Activated CD4-positive, alpha-beta memory T cell treated with anti-CD3 and anti-CD28 coated beads, Interleukin-2, amount 10 ng/mL, durations not matched to agents 7 days and 5 days (primary cell): ENCODE measurements at places on chromosomes 3 and 15. TPM values are rescaled to one million over a fixed set of nuclear protein-coding genes. Genes with fewer than 3 reads are reported as not detected.
A peak's percentile ranks its signal among the peaks of the same experiment; 100 is the strongest.

- H3K36me3 ChIP-seq = no peaks in the 10 kb centered on the region
- DNase-seq = no peak
- no peaks in the 10 kb centered on the region for H3K4me1 ChIP-seq
- H3K4me3 ChIP-seq = no peak overlapping the region
- no peaks in the 10 kb centered on the region for H3K27me3 ChIP-seq
These were observed 446.8 kb downstream of the WDR72 start for GRCh38 chr15:53312707-53313106.

DNA sequence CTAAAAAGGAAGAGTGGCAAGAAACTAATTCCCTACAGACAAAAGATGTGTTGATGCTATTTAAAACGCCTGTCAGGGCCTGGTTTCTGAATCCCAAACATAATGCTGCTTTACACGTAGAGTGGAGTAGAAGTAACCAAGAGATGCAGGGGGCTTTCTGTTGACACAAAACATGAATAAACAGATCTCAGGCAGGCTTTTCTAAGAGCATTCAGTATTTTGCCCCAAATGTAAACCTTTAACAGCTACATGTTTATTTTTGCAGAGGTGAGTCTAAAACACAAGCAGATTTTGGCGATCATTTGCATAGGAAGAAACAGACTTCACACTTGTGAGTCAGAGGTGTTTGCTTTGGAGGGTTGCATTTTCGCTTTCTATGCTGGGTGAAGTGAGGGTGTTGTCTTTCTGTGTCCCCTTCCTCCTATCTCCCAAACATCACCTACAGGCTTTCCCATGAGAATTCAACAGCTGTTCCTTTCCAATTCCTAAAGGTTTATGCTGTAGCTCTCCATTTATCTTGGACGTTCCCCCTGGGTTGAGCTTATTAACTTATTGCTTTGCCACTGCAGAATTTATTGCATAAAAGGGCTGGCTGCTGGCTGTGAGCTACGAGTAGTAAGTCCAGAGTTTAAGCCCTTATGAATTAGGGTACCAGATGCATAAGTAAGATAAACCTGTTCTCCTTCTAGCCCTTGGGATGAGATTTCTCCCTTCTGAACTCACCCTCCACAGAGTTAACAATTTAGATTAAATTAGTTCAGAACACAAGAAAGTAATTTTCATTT, 156.7 kb downstream of the DIPK2A start:
- peaks cover 2% of the 10 kb centered on the region for H3K4me1 ChIP-seq
- no peaks in the 10 kb centered on the region for H3K36me3 ChIP-seq

DNA sequence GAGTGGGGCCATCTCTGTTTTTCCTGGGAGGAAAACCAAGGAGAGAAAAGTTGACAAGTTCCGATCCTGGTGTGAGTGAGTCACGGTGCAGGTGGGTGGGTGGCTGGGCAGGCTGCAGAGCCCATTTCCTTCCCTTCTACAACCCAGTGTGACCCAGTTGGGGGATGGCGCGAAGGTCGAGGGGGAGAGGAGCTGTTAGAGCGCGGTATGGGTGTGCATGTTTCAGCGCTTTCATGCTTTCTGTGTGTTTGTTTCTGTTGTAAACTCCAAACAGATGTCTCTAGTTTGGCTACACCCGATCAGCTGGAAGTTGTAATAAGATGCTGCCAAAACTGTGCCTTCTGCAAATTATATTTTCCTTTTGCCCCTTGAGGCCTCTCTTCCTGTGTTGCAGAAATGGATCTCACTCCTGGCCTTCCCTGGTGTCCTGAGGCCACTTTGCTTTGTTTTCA, 3.8 kb downstream of the FAM43A start:
- peaks cover 35% of the 10 kb centered on the region for H3K27me3 ChIP-seq
- peaks cover 2% of the 10 kb centered on the region for H3K36me3 ChIP-seq
- DNase-seq = no peak
- peaks cover 38% of the 10 kb centered on the region for H3K4me1 ChIP-seq

DNA sequence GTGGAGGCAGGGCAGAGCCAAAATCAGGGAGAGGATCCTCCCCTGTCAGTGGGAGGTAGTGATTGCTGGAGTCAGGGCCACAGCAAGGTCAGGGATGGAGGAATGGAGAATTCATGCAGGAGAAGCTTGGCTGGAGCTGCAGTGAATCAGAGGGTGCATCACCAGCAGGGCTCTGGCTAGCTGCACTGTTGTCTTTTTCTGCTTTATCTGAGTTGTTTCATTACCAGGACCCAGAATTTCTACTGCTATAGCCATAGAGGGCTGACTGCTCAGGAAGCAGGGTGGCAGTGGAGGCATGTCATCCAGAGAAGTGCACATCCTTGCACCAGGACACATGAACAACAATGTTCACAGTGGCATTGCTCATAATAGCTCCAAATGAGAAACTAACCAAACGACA, 113.5 kb upstream of the GALNT15 start:
- no peak overlapping the region for H3K27ac ChIP-seq
- no peak for DNase-seq
- H3K4me3 ChIP-seq = no peak overlapping the region
- H3K27me3 ChIP-seq = peaks cover 7% of the 10 kb centered on the region
- H3K36me3 ChIP-seq = no peaks in the 10 kb centered on the region

NANOGP8 gene
- not detected for total RNA-seq

KLHL40 gene
- not detected for total RNA-seq

- no peaks in the 10 kb centered on the region for H3K36me3 ChIP-seq
- H3K4me1 ChIP-seq = no peaks in the 10 kb centered on the region
- H3K4me3 ChIP-seq = no peak overlapping the region
- peaks cover 4% of the 10 kb centered on the region for H3K27me3 ChIP-seq
- DNase-seq = no peak
These were observed 77.8 kb downstream of the DCLK3 start for GRCh38 chr3:36686516-36686915.

GRCh38 chr3:151900460-151900859, 27.0 kb downstream of the SUCNR1 start:
- H3K27ac ChIP-seq = no peak overlapping the region
- H3K36me3 ChIP-seq = no peaks in the 10 kb centered on the region
- no peaks in the 10 kb centered on the region for H3K27me3 ChIP-seq
- peaks cover 39% of the 10 kb centered on the region for H3K4me1 ChIP-seq

- H3K36me3 ChIP-seq = peaks cover 88% of the 10 kb centered on the region
- no peak overlapping the region for H3K4me3 ChIP-seq
- H3K4me1 ChIP-seq = peaks cover 54% of the 10 kb centered on the region
- H3K27me3 ChIP-seq = no peaks in the 10 kb centered on the region
- DNase-seq = no peak
- H3K27ac ChIP-seq = no peak overlapping the region
These were observed 7.3 kb downstream of the SSR3 start for GRCh38 chr3:156547637-156548036.

DNA sequence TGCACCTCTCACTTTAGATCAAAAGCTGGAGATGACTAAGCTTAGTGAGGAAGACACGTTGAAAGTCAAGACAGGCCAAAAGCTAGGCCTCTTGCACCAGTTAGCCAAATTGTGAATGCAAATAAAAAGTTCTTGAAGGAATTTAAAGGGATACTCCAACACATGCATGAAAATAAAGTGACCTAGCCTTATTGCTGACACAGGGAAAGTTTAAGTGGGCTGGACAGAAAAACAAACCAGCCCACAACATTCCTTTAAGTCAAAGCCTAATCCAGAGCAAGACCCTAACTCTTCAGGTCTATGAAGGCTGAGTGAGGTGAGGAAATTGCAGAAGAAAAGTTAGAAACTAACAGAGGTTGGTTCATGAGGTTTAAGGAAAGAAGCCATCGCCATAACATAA, 100.6 kb upstream of the PSMD6 start:
- DNase-seq = no peak
- no peak overlapping the region for H3K27ac ChIP-seq
- no peak overlapping the region for H3K4me3 ChIP-seq
- H3K36me3 ChIP-seq = no peaks in the 10 kb centered on the region
- H3K4me1 ChIP-seq = no peaks in the 10 kb centered on the region

GRCh38 chr3:182954553-182955235, 25.6 kb downstream of the DCUN1D1 start:
- peaks cover 36% of the 10 kb centered on the region for H3K36me3 ChIP-seq
- DNase-seq = no peak
- H3K4me3 ChIP-seq = no peak overlapping the region

DNA sequence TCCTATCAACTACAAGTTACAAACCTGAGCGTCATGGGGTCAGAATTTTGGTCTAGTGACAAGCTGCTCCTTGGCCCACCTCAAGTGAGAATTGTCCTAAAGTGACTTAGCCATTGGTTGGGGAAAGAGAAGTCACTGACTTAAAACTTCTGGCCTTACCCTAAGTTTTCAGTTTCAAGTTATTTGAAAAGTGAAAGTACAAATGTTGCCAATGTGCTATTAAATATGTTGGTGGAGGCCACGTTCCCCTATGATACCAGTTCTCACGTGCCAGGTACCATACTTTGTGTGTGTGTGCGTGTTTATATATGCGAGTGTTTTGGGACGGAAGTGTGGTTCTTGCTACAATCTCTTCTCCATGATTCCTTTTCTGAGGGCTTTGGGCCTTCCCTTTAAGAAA, 22.6 kb upstream of the RASGRP1 start:
- H3K27me3 ChIP-seq = peaks cover 2% of the 10 kb centered on the region
- no peak overlapping the region for H3K27ac ChIP-seq
- DNase-seq = no peak
- peaks cover 32% of the 10 kb centered on the region for H3K4me1 ChIP-seq
- H3K4me3 ChIP-seq = no peak overlapping the region
- peaks cover 16% of the 10 kb centered on the region for H3K36me3 ChIP-seq

NFKBIZ gene
- 81.3 TPM for total RNA-seq

SNTN gene
- total RNA-seq = not detected

DNA sequence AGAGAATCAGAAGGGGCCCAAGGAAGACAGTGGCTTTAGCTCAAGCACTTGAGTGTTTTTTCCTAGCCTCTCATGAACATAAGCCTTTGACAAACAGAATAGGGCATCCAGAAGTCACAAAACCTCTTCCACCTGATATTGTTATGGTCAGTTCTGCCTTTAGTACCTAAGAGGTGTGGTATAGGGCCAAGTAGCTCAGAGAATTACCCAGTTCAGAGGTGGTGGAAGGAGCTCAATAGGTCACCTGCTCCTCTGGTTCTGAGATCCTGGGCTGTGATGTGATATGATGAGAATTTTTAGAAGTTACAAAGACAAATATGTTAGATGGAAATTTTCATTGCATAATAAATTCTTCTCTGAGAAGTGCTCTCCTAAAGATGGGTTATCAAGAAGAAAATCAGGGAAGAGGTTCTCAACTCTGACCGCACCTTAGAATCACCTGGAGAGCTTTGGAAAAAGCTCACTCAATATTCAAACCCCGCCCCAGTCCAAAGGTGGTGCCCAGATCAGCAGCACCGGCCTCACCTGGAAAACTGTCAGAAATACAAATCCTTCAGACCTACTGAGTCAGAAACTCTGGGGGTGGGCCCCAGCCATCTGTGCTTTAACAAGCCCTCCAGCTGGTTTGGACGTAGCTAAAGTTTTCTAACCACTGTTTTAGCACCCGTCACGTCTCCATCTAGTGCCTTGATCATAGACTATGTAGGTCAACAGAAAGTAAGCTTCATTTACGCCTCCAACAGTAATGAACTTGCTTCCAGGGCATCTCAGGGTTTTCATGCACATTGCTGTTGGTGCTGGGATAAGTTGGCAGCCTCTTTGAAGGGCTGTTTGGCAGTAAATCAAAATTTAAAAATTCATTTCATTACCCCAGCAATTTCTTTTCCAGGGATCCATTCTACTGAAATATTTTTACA, 101.3 kb downstream of the MYH15 start:
- H3K4me3 ChIP-seq = no peak overlapping the region
- H3K4me1 ChIP-seq = peaks cover 3% of the 10 kb centered on the region
- no peak for DNase-seq
- H3K36me3 ChIP-seq = no peaks in the 10 kb centered on the region
- H3K27ac ChIP-seq = no peak overlapping the region

ERICH6 gene
- 0.38 TPM for total RNA-seq

DNA sequence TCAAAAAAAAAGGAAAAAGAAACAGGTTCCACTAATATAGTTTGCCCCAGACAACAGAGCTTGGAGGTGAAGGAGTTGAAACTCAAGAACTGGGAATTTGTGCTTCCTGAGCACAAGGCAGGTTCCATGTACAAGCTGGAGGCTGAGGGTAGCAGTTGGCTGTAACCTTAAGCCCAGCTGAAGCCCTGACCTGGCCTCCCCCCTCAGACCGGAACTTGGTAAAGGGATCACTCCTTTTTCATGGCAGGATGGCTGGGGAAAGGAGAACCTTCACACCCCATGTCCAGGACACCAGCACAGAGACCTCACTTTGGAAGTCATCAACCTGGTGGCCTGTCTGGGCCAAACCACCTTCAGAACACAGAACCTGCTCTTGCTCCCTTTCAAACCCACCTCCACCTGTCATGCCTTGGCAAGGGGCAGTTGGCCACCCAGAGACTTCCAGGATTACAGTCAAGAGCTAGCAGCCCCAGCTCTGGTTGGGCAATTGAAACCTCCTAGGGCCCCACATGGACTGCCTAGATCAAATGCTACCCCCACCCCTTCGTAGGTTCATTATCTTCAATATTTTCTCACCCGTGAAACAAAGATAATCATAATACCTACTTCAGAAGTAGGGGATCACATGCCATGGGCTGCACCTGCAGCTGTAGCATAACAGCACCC, 3.5 kb downstream of the RPL29 start:
- no peak for DNase-seq
- H3K4me3 ChIP-seq = no peak overlapping the region
- H3K4me1 ChIP-seq = peaks cover 46% of the 10 kb centered on the region
- peaks cover 43% of the 10 kb centered on the region for H3K36me3 ChIP-seq
- peak overlapping the region; percentile 16 for H3K27ac ChIP-seq
- H3K27me3 ChIP-seq = peaks cover 1% of the 10 kb centered on the region

- peak overlapping the region; percentile 6 for H3K27ac ChIP-seq
- peaks cover 14% of the 10 kb centered on the region for H3K4me1 ChIP-seq
- peaks cover 16% of the 10 kb centered on the region for H3K27me3 ChIP-seq
- no peaks in the 10 kb centered on the region for H3K36me3 ChIP-seq
- no peak overlapping the region for H3K4me3 ChIP-seq
These were observed 33.2 kb downstream of the TM4SF4 start for GRCh38 chr3:149507491-149508324.

PRICKLE2 gene
- not detected for total RNA-seq

DNA sequence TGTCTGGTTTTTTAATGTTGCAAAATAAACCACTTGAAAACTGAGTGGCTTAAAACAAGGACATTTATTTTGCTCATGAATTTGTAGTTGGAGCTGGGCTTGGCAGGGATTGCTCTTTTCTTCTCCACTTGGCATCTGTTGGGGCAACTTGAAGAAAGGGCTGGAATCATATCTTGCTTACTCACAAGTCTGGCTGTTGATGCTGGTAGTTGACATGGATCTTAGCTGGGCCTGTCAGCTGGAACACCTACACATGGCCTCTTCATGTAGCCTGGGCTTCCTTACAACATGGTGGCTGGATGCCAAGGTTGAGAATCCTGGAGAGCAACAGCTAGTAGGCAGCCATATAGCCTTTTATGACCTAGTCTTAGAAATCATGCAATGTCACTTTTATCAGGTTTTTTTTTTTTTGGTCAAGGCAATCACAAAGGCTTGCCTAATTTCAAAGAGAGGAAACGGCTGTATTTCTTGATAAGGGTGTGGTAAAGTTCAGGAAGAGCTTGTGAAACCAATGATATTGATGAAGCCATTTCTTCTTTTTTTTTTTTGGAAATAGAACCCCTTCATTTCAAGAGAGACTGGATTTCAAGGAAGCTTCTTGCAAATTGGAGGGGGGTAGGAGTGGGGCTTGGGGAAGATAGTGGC, 262.1 kb downstream of the IL20RB start:
- H3K4me1 ChIP-seq = no peaks in the 10 kb centered on the region
- H3K36me3 ChIP-seq = no peaks in the 10 kb centered on the region
- no peaks in the 10 kb centered on the region for H3K27me3 ChIP-seq
- no peak overlapping the region for H3K4me3 ChIP-seq
- no peak overlapping the region for H3K27ac ChIP-seq
- no peak for DNase-seq
